ENCODE measurements at places on chromosomes 7 and 10. TPM values are rescaled to one million over a fixed set of nuclear protein-coding genes. Genes with fewer than 3 reads are reported as not detected.

- DNase-seq = no peak
Observed at GRCh38 chr7:37286454-37286832, 162.2 kb downstream of the ELMO1 start.

Gene TMEM176B
- polyA plus RNA-seq = 34.7 TPM

- peak; percentile 59 for DNase-seq
Observed at GRCh38 chr10:58267713-58268453, at the start of gene IPMK. TSS of gene IPMK (minus strand) at chr10:58267894. CDS start at chr10:58267611, 283 bp downstream.

Gene ACTL6B
- polyA plus RNA-seq = 0.18 TPM

Gene COL13A1
- polyA plus RNA-seq = 0.96 TPM

DNA sequence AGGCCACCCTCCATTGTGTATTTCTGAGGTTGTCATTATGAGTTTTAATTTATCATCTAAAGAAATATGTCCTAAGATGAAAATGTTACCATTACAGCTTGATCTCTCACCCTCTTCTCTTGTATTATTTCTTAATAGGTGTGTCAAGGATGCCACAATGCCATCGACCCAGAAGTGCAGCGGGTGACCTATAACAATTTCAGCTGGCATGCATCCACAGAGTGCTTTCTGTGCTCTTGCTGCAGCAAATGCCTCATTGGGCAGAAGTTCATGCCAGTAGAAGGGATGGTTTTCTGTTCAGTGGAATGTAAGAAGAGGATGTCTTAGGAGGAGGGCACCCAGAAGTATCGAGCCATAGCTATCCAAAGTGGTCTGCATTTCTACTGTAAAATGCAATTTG lies 46.8 kb downstream of the TES start:
- no peak for DNase-seq

Gene CUZD1
- polyA plus RNA-seq = 3.1 TPM

DNA sequence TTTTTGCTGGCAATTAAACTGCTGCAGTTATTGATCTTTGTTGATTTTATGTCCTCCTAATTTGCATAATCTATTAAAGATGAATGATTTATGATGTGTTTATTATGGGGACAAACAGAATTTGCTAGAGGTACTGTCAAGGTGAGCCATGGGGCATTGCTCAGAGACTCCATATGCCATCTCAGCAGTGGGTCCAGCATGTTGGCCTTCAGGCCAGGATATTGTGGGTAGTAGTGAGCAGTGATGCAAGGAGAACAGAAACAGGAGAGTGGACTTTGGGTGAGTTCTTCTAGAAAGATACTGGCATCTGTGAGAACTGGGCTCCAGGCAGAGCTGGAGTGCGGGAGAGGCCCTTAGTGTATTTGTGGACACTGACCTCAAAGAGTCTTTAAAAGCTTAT lies 65.9 kb downstream of the PAX2 start:
- no peak for DNase-seq

DNA sequence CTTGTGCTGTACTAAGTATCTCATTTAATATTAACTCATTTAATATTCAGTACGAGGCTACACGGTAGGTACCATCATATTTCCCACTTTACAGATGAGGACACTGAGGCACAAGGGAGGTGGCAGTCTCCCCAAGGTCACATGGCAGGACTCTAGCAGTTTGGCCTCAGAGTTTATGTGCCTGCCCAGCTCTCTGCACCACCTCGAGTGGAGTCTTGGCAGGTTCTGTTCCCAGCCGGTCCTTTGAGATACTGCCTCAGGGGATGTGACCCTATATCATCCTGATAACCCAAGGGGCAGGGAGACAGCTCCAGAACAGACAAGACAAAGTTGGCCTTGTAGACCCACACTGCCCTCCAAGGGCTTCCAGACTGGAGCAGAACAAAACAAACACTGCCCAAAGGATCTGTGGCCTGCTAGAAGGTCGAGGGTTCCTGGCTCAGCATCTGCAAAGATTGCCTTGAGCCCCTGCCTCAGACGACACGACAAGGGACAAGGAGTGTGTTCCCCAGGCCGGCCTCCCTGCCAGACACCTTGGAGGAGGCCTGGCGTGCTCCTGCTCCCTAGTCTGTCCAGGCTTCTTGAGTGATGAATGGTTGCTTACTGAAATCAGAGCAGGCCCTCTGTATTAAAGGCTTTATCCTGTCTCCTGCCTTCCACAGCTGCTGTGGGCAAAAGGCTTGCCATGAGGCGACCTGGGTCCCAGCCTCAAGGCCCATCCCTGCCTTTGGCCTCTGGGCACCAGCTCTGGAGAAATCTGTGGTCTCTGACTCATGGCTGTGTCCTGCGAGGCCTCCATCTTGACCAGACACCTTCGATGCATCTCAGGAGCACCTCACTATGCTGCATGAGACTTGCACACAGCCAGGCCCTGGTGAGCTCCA lies 3.9 kb upstream of the PWWP2B start:
- DNase-seq = no peak

DNA sequence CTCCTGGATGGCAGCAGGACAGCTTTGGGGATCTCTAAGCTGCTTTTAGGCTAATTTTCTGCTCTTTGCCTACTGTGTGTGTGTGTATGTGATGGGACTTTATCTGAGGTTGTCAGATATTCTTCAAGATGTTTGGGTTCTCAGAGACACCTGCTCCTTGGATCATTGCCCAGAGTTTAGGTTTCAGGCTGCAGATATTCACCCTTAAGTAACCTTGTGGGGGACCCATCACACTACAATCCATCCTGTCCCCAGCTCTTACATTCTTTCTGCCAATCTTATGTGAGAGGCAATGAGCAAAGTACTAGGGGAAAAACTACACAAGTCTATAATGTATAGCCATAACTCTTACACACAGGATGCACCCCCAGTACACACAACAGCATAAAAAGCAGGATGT lies 263.0 kb upstream of the ZWINT start:
- no peak for DNase-seq

- no peak for DNase-seq
Observed at GRCh38 chr7:101243646-101244374, 1.1 kb downstream of the FIS1 start.

- DNase-seq = no peak
Observed at GRCh38 chr7:116948934-116949333, 4.4 kb upstream of the ST7 start.

GRCh38 chr10:87702973-87703294 lies 43.3 kb downstream of the PAPSS2 start:
- no peak for DNase-seq

DNA sequence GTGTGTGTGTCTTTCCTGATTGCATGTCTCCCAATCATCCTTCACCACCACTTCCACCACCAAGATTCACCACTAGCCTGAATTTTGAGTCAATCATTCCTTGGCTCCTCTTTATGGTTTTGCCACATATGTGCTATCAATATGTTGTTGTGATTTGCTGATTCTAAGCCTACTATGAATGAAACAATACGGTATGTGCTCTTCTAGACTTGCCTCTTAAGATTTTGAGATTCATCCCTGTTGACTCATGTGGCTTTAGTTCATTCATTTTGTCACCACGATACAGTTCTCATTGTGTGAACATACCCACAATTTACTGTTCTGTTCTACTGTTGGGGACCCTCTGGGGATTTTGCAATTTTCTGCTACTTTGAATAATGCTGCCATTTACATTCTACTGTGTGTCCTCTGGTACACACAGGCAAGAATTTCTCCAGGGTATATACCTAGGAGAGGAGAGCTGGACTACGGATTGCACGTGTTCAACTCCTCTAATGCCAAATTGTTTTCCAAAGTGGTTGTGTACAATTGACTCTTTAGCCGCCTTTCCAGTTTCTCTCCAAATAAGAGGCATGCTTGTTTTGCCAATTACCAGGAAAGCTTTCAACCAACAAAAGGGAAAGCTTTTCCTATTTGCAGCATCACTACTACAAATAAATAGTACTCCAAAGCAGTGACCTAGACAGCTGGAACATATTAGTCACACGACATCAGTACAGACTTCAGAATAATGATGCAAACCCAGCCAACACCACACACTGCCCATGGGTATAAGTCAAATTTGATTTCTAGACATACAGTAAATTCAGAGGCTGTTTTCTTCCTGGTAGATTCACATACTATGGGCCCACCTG lies 30.0 kb downstream of the SGMS1 start:
- DNase-seq = no peak

Gene ITPRID1
- 0.02 TPM for polyA plus RNA-seq

GRCh38 chr10:95793401-95794045 lies 37.6 kb downstream of the ENTPD1 start:
- DNase-seq = no peak

DNA sequence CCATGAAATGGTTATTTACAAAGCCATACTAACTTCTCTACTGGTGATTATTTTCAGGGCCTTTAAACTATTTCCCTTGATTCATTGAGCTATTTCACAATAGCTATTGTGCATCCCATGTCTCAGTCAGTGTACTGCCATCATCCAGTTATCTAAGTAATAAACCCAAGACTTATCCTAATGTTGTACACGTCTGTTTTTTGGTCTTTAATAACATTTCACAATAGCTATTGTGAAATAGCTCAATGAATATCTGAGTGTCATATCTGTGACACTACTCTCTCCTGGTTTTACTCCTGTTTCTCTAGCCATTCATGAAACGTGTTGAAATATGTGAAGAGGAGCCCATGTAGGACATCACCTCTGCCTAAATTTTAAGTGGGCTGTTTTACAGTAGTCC lies 36.5 kb upstream of the TMEM140 start:
- DNase-seq = no peak

Gene MSS51
- polyA plus RNA-seq = 4.1 TPM

DNA sequence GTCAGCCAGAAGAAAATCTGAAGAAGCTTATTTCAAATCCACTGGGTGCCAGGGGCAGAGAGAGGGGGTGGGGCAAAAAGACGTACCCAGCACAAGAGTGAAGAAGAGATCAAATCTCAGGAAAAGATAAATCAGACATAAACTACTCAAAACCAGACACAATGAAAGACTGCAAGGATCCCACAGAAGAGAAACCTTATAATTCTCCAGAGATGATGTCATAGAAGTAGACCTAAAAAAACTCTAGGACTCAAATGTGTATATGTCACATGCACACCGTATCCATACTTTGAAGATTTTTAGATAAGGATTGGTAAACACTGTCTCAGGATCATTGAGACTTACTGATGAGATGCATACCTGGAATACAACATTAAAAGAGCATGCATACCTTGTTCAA lies 98.5 kb upstream of the PIK3CG start:
- no peak for DNase-seq

Gene HOXA2
- 3.9 TPM for polyA plus RNA-seq

DNA sequence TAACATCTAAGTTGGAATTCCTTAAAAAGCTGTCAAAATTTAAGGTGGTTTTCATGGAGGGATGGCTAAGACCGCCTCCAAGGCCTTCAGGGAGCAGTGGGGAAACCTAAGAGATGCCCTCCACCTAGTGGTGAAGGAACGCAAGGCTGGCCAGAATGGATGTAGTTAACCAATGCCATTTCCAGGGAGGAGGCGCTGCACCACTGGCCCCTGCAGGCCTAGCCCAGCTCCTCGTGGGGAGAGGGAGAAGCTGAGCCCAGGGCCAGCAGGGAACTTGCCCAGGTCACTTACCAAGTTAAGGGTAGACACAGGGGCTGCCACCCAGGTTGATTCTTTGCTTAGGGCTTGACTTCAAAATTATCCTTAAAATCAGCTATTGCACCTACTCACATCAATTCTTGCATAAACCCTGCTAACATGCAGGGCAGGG lies 32.0 kb downstream of the FIGNL1 start:
- peak; percentile 70 for DNase-seq

DNA sequence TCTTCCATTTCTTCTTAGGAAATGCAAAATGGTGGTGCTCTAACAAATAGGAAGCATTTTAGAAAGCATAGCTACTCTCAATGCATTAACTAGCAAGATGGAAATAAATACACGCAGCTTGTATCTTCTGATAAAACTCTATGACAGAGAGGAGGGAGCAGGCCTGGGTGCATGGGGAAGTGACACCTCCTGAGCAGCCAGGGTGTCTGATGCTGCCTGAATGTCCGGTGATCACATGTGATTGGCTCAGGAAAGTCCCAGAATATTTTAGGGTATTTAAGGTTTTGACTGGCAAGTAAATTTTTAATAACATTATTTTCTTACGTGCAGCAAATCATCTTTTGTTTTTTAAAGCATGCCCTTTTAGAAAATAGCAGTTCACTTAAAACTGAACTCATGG lies 261.0 kb upstream of the KLF6 start:
- DNase-seq = no peak

DNA sequence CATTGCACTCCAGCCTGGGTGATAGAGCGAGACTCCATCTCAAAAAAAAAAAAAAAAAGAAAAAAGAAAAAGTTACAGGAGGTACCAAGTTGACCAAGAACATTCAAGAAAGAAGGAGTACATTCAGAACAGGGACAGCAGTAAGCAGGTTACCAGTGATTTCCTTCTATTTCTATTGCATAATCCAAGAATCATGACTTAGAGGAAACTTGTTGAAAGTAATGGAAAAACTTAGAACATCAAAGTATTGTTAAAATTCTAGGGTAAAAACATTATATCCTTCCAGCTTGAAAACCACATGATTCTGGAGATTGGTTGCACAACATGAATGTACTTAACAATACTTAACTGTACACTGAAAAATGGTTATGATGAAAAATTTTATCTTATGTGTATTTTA lies 25.2 kb downstream of the RAPGEF5 start:
- no peak for DNase-seq

Gene CDNF
- polyA plus RNA-seq = 3.6 TPM

- no peak for DNase-seq
Observed at GRCh38 chr10:76044751-76045150, 613.3 kb downstream of the LRMDA start.

DNA sequence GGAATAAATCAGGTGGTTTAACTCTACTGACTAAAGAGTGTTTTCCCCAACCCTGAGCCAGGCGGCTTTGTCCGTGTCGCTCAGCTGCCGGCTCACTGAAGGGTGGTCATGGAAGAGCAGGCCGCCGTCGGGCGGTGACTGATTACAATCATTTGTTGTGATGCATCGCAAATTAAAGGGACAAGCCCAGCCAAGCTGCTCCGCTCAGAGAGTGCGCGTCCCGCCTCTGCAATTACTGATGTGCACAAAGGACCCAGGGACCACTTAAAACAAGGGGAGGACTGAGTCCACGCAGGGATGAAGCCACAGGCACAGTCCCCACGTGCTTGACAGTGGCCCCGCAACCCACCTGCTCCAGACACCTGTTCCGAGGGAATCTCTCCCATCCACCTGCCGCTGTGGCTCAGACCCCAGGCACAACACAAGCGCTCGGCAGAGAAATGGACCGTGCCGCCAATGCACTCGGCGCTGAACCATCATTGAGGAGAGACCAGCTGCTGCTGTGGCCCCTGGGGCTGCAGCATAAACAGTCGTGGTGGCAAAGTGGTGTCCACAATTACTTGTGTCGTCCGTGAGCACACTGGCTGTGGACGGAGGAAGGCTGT lies 526.5 kb downstream of the PTPRN2 start:
- no peak for DNase-seq

DNA sequence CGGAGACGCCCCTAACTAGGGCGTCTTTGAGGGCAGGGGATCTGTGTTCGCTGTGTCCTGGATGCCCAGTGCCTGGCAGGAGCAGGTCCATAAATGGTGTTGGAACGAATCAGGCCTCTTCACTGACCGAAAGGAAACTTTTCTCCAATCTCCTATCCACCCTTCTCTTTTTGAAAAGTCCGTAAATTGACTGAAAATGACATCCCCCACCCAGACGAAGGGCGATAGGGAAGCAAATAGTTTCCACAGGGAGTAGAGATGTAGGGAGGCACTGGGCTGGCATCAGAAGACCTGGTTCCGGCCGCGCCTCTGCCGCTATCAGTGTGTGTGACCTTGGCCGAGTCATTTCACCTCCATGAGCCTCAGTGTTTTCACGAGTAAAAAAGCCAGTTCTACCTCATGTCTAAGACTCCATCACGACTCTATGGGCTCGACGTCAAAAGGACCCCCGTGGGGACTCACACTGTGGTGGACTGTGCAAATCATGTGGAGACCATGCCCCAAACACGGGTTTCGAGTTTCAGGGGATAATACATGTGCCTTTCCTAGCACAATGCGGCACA lies 497 bp upstream of the RAB11FIP2 start:
- no peak for DNase-seq

Gene ATG9B
- polyA plus RNA-seq = 8.0 TPM
